Brain (organoid and tissue), 16 donors: ENCODE measurements at places on chromosomes 5 and 9.

- no peak for DNase-seq
These were observed 1952.6 kb downstream of the MAT2B start for GRCh38 chr5:165457859-165458481.

GRCh38 chr5:1021136-1021968 is 12.8 kb downstream of the NKD2 start:
- no peak for DNase-seq

DNA sequence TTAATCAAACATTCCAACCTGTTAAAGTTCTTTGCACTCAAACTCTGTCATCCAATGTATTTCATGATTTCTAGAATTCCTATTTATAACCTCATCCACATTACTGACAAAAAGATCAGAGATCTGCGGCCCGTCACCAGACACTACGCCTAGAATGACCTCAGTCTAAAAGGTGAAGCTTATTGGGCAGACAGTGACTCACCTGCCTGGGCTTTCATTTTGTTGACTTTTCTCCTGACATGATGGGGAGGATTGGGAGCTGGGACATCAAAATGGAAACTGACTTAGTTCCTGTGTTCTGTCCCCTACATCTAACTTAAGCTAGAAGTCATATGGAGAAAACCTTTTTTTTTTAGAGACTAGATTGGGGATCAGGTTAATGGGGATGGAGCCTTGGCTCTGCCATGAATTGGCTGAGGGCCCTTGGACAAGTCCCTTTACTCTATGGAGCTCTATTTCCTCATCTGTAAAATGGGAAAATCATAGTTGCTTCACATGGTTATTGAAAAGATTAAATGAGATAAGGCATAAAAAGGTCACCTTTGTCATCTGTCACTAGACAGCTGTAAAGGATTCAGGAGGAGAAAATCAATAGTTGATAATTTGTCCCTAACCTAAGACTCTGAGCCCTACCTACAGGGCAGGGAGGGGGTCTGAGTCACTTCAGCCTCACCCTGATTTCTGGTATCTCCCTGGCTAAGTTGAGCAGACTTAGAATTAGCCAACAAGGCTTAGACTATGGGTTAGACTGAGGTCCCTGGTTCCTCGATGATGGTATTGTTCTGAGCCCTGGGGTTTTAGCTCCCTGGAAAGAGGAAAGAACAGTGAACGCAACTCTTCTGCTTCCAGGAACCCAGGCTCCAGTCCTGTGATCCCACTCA is 224.8 kb upstream of the TBC1D2 start:
- DNase-seq = no peak

GRCh38 chr9:35627575-35627974 is 9.4 kb upstream of the CD72 start:
- DNase-seq = no peak

GRCh38 chr9:19527663-19528062 is 118.9 kb downstream of the ACER2 start:
- no peak for DNase-seq

DNA sequence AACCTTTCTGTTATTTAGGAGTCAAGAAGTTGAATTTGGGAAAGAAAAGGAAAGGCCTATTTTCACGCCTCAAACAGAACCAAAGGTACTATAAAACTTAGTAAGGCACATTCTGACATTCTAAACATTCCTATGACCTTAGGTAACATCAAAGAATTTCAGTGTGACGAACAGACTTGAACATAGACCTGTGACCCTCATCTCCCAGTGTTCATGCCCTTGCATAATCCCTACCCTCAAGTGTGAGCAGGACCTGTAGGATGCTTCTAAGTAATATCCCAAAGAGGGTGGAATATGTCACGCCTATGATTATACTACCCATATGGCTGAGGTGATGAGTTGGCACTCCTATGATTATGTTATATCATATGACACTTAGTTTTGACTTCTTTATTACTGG is 540.9 kb downstream of the KIF4B start:
- DNase-seq = no peak

- DNase-seq = peak; percentile 70
These were observed 494.6 kb downstream of the GADD45G start for GRCh38 chr9:90099262-90099963.

DNA sequence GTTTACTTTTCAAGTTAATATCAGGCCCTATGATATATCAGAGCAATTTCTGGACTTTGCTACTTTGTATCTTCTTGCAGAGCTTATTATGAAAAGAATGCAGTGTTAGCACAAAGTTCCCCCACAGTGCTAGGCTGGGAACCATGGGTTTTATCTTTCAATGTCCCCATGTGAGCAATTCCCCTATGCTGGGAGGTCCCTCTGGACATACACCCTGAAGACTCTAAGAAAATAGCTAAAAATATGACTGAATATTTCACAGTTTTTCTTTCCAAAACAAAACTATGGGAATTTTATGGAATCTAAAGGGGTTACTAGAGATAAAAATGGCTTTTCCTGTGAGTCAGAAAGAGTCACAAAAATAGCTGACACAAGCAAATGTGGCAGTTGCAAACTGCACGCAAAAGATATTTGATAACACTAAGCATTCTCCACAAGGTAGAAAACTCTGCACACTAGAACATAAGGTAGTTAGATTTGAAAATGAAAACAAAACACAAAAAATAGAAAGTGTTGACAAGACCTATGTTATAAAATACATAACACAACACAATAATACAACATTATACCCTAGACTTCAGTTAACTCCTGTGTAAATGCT is 487.5 kb upstream of the GRIN3A start:
- DNase-seq = no peak

DNA sequence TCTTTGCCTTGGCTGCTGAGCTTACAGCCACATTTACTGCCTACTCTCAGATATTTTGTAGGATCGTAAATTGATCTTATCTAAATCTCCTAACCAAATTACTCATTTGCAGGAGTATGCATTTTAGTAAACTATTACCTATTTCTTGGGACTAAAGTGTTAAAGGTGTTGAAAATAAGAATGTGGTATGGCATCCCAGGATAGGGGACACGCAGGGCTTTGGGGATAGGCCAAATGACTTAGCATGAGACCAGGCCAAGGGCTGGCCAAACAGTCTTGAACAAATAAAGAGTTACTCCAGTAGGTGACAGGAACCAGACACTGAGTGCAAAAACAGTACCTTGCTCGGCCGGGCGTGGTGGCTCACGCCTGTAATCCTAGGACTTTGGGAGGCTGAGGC is 25.1 kb downstream of the TBC1D2 start:
- no peak for DNase-seq

- no peak for DNase-seq
These were observed 245.2 kb upstream of the TARS1 start for GRCh38 chr5:33195431-33196165.

GRCh38 chr5:5560016-5560415 is 137.5 kb downstream of the ICE1 start:
- DNase-seq = no peak

- DNase-seq = peak; percentile 16
These were observed 393.9 kb downstream of the TUSC1 start for GRCh38 chr9:25284365-25284764.

GRCh38 chr5:133391354-133392136 is 220.8 kb downstream of the FSTL4 start:
- DNase-seq = no peak

DNA sequence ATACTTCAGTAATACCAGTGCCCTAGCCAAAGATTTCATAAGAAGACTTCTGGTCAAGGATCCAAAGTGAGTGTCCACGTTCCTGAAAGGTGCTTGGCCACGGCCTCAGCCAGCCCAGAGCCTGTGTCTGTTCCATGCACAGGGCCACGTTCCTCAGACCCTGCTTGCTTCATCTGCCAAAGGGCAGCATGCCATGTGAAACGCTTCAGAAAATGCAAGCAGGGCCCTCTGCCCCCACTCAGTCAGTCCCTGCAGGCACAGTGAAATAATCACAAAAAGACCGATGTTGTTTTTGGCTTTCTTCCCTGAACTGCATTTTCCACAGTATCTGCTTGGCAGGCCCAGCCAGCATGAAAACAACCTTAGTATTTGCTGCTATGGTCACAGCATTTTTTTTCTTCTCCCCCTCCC is 85.5 kb upstream of the CTSL start:
- peak; percentile 90 for DNase-seq

- no peak for DNase-seq
These were observed 5.9 kb downstream of the FAM163B start for GRCh38 chr9:133603135-133603927.

DNA sequence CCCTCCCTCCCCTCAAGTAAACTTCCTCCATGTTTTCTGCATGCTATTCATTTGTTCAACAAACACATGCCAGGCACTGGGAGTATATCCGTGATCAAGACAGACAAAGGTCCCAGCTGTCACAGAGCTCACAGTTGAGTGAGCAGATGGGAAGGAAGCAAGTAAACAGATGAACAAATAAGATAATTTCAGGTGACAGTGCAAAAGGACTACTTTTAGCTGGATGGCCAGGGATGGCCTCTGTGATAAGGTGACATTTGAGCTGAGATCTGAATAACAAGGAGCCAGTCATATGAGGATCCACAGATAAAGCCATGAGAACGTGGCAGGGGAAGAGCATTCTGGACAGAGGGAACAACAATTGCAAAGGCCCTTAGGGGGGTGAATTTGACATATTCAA is 121.7 kb upstream of the RAD23B start:
- DNase-seq = no peak

GRCh38 chr9:109297899-109298298 is 23.0 kb downstream of the EPB41L4B start:
- DNase-seq = no peak

DNA sequence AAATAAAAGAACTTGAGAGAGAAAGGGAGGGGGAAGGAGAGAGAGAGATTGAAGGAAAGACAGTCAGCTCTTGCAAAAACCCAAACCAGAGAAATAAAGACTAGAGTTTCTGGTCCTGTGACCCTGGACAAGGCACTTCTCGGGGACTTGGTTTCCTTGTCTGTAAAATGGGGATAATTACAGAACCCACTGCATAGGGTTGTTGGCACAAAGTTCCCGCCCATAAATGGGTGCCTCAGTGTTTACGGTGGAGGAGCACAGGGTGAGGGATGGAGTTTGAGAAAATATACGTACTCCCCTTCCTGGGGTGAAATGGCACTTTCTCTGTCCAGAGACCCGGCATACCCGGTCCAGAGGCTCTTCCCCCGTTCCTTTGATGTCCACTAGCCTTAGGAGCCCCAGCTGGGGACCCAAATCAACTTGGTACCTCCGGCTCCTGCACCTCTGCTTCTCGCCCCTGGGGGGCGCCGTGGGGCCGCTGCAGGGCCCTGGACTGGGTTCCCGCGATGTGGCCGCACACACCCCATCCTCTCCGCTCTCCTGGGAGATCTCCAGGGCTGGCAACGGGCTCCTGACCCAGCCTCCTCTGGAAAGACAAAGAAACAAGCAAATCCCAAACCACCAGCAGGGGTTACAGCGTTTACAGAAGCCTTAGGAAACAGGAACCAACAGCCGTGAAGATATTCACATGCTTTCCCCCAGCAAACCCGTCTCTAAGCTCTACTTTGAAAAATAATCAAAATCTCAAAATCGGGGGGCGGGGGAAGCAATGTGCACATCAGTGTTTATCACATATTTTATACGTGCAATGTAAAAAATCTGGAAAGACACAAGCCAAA is 26.3 kb downstream of the PTGES start:
- peak; percentile 75 for DNase-seq

DNA sequence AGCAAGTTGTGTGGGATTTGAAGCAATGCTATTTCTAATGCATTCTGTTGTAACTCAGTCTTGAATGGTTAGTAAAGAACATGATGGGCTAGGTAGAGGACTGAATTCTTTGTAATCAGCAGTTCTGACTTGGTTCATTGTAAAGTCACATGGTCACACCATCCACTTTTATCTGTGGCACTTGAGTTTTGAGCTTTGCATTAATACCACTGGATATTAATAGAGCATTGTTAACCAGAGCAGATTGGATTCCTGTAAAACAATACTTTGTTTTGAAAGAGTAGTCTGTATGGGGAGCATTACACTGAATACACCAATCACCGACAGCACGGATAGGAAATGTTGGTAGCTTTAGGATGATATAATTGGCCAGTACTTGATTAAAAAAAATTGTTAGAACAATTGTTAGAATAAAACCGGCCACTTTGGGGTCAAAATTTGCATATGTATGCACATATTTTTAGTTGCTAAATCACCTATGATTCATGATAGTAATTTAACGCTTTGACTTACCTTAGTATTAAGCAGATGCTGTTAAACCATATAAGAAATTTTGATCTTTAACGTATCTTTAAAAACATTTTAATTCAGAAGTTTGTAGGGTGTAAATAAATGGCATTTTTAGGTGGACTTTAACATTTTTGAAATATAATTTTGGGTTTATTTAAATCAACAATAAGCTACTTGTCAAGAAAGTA is 17.4 kb downstream of the SLC12A2 start:
- DNase-seq = no peak

GRCh38 chr9:110997847-110998246 is 40.4 kb downstream of the LPAR1 start:
- DNase-seq = no peak

DNA sequence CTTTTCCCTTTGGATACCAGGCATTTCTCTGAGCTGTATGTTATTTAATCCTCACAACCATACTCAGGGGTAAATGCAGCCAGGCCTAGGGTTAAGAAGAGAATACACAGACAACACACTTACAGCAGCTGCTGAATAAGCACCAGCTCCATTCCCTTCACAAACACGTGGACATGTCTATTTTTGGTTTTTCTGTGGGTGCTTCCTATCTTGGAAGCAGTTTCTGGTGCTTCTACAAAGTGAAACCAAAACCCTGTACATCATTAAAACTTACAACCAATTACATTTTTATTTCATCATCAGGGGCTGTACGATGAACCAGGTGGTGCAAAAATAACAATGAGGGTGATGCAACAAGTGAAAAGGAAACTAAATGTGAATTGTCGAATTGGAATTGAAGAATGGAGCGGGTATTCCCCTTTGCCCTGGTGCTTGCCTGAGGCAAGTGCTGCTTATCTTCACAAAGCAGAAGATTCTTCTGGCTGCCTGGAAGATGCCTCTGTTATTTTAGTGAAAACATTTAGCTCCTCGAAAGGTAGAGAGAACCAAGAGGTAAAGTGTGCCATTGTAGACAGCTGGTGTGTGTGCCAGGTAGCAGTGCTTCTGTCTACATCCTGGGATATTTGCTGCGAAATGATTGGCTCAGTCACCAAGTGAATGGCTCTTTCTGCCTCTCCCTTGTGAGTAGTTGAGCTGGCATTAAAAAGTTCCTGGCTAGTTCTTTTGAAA is 18.6 kb upstream of the IFNB1 start:
- no peak for DNase-seq
